ENCODE measurements at places on chromosomes 12 and 14.

DNA sequence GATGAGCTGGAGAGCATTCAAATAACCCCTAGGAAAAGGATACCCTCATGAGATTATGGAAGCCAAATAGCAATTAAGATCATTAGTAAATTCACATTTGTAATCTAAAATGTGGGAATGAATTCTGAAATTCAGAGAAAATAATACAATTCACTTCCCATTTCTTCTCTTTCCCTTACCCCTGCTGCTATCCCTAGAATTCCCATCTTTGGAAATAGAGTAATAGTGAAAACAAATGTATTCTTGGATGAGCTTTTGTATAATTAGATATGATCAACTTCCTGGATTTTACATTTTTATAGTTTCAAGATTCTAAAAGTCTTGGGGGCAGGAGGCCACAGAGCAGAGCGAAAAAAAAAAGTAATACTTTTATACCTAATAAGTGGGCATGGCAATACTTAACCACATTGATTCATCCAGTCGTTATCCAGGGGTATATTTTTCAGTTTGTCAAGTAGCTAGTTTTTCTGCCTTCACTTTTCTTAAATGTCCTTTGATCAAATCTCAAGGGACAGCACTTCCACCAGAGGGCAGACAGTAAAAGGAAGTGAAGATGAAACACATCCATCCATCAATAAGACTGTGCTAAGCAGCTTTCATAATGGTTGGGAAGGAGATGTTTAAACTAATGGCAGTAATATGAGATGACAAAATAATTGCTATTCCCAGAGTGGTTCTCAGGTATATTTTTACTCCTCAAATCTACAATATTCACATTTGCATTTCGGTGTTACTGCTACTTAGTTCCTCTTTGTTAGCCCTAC is 401.3 kb downstream of the DIO2 start:
- no peak for DNase-seq

- no peak for DNase-seq
These were observed 420.2 kb downstream of the TRHDE start for GRCh38 chr12:72692338-72692737.

DNA sequence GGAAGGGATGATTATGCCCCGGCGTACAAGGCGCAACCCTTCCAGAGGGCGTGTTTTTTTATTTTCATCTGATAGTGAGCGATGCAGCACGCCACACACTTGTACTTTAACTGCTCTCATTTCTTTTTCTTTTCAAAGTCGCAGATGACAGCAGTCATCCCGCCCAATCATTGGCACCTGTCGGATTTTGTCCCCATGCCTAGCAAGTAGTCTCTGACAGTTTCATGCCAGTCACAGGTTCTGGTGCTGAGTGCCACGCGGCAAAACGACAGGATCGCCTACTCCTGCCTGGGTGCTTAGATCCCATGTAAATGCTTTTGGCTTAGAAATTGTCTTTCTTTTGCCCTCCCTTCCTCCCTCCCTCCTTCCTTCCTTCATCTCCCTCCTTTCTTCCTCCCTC is 117.7 kb downstream of the GLT1D1 start:
- no peak for DNase-seq

GRCh38 chr12:57104292-57104910 is 6.8 kb downstream of the STAT6 start:
- no peak for DNase-seq

- no peak for DNase-seq
These were observed 83.4 kb upstream of the EVL start for GRCh38 chr14:99981806-99982205.

DNA sequence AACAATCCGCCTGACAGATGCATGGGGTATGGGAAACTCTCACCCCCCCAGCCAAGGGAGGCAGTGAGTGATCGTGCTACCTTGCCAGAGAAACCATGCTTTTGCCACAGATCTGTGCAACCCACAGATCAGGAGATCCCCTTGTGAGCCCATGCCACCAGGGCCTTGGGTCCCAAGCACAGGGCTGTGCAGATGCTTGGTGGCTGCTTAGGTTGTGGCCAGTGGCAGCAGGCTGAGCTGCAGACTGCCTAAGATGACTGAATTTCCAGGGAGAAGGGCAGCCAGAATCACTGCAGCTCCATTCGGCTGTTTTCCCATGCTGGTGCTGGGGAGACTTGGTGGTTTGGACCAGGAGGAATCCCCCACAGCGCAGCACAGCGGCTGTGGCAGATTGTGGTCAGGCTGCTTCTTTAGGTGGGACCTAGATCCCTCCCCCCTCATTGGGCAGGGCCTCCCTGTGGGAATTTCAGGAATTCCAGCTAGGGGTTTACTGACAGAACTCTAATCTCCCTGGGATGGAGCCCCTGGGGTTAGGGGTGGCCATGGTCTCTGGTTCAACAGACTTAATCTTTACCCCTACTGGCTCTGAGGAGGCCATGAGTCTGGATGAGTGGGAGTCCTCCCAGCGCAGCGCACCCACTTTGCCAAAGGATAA is 264.6 kb upstream of the DAAM1 start:
- DNase-seq = no peak

GRCh38 chr12:42960087-42960527 is 370.6 kb upstream of the PRICKLE1 start:
- no peak for DNase-seq

GRCh38 chr12:79274501-79275064 is 410.0 kb downstream of the SYT1 start:
- no peak for DNase-seq

DNA sequence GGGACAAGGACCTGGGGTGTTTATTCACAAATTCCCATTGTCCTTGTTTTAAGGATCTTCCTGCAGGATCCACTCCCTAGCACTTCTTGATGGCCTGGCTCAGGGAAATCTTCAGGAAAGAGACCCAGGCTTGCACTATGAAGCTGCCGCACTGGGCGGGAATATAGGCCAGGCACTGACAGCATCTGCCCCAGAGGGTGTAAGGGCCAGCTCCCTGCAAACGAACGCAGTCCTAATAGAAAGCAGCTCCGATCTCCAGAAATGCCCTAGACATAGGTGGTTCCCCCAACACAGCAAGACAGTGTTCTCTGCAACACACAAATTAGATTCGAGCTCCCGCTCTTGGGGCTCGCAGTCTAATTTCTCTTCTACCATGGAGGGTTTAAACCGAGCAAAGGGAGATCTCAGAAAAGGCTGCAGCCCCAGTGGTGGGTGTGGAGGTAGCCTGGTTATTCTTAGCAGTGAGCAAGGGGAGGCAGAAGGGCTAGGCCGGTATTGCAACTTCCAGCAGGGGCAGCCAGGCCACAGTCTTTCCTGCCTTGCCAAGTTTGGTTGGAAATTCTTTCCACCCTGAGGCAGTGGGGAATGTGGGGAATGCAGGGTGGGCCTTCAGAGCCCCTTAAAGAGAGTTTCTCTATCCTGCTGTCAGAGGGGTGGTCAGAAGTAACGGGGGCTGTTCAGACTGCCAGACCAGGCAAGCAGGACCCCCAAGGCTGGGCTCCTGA is 16.1 kb upstream of the WSCD2 start:
- DNase-seq = no peak

DNA sequence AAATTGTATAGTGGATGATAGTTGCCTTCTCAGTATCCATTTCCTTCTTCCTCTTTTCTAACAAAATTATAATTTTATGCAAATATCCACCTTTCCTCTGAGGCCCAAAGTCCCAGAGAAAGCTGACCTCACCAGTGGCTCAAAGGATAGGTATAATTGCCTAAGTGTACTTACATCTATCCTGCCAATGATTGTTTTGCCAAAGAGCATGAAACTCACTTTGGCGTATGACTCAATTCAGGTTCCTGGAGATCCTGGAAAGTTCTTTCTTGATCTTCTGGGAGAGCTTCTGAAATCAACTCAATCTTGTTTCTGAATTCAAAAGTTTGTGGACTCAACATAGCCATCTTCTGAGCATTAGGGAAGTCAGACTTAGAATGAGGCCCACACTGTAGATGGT is 10.5 kb upstream of the RBM25 start:
- DNase-seq = no peak
